ENCODE measurements at places on chromosomes 4 and X.
A peak's percentile ranks its signal among the peaks of the same experiment; 100 is the strongest.

DNA sequence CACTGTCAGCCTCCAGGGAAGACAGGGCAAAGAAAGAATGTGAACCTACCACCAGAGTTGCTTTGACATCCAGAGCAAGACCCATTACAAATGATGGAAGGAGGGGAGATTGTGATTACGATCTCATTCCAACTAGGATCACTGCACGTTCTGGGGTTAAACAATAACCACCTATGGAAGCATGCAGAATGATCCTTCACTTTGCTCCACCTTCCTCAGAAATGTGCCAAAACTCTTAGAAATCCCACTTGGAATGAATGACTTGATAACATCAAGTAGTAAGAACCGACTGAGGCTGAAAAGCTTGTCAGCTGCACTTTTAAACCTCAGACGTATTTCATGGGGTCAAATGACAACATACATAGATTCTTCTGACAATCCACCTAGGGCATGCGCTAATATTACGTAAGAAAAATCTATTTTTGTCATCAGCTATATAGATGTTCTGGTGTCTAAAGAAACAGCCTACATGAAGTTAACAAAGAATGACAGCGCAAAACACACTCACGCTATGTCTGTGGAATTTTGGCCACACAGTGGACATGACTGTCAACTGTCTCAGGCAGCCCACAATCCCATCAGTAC lies 3.5 kb upstream of the STS start:
- no peak for DNase-seq

- DNase-seq = no peak
Observed at GRCh38 chrX:44785652-44786051, 58.2 kb upstream of the DUSP21 start.

DNA sequence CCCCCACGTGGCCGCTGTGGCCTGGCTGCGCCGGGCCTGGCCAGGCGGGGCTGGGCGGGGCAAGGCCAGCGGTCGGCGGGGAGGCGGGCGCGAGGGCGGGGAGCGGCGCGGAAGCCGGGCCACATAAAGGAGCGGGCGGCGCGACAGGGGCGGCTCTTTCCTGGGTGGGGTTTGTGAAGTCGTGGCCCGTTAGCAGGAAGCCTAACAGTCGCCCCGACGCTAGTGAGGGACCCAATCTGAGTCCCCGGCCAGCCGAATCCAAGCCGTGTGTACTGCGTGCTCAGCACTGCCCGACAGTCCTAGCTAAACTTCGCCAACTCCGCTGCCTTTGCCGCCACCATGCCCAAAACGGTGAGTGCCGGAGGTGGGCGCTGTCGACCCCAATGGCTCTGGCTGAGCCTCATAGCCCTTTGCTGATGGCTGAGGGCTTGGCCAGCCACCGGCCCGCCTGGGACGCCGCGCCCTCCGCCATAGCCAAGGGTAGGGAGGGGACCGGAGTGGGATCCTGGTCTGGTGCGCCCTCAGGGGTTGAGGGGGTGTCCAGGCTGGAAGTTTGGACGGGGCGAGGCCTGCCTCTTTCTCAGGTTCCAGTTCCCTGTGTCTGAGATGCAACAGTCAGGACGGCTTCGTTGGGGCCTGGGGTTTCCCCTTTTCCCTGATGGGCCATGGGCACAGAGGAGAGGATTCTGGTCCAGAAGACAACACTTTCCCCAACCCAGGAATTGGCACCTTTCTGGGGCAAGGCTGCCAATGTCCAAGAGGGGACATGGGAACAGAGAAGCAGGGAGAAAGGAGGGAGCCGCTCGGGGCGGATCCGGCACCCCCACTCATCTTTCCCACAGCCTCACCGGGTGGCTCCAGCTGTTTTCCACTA lies at the start of gene MSN:
Gene MSN, plus strand, starts transcription at position 152 of the 874 bp plus-strand sequence. Its CDS starts 188 bp downstream, at position 340.
- DNase-seq = peak; percentile 63

GRCh38 chrX:116290359-116290758 lies 119.8 kb downstream of the AGTR2 start:
- DNase-seq = no peak

GRCh38 chr4:34293459-34293858 lies 1950.9 kb downstream of the ARAP2 start:
- no peak for DNase-seq

- DNase-seq = no peak
Observed at GRCh38 chrX:103774070-103774642, 2.5 kb upstream of the PLP1 start.

- DNase-seq = no peak
Observed at GRCh38 chrX:121062289-121062688, 14.9 kb downstream of the GLUD2 start.

- DNase-seq = no peak
Observed at GRCh38 chrX:20315140-20315539, 48.4 kb upstream of the RPS6KA3 start.

- DNase-seq = no peak
Observed at GRCh38 chr4:150235808-150236271, 157.6 kb downstream of the DCLK2 start.

DNA sequence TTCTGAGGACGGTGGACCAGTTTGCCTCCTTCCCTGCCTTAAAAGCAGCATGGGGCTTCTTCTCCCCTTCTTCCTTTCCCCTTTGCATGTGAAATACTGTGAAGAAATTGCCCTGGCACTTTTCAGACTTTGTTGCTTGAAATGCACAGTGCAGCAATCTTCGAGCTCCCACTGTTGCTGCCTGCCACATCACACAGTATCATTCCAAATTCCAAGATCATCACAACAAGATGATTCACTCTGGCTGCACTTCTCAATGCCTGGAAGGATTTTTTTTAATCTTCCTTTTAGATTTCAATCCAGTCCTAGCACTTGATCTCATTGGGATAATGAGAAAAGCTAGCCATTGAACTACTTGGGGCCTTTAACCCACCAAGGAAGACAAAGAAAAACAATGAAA lies 255.3 kb downstream of the RAPGEF2 start:
- DNase-seq = no peak

DNA sequence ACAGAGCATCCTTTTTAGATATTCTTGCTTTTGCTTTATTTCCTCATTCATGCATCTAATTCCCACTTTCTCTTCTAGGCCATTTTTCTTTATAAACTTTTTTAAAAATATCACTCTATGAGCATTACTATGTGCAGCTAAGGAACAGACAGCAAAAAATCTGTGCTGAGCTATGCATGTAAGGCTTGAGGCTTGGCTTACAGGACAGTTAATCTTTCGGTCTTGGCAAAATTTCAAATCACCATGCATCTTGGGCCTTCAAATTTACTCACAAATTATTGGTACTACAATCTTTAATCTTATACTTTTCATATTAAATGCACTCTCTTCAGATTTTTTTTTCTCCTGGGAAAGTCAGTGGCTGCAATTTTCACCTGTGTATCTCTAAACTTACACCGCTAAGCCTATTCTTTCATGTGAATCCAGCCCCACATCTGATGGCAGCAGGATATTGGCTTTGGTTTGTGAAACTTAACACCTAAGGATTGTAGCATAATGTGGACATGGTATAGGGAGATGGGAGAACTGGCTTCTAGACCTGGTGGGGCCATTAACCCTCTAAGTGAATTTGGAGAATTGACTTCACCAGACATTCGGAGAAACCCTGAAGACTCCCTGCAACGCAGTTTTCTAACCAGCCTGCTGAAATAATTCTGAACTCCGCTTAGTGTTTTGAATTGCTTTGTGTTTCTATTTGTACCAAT lies 278.3 kb downstream of the SPRY1 start:
- no peak for DNase-seq

GRCh38 chr4:138181287-138181686 lies 60.9 kb downstream of the SLC7A11 start:
- DNase-seq = no peak

DNA sequence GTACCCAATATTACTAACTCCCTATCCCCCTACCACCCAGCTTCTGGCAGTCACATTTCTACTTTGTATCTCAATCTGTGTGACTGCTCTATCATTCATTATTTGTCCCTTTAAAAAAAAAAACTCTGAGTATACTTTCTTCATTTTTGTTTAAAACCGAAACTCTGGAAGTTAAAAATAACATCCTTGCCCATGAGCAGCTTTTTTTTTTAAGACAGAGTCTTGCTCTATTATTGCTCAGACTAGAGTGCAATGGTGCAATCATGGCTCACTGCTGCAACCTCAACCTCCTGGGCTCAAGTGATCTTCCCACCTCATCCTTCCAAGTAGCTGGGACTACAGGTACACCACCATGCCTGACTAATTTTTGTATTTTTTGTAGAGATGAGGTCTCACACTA lies 15.8 kb downstream of the UBE2K start:
- no peak for DNase-seq

DNA sequence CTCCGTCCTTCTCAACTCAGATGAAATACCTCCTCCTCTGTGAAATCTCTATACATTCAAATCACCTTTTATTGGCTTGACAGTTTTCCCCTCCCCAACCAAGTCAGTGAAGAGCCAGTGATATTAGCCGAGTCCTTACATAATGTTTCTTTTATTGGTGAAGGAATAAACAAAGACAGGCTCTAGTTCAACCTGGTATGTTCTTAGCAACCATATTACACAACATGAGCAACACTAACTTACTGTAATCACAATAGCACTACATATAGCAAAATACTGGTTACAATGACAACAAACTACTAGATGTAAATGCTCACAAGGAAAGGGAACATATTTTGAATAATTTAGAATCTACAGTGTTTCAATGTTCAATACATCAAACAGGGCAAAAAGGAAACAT lies 19.9 kb downstream of the DHX15 start:
- DNase-seq = no peak

DNA sequence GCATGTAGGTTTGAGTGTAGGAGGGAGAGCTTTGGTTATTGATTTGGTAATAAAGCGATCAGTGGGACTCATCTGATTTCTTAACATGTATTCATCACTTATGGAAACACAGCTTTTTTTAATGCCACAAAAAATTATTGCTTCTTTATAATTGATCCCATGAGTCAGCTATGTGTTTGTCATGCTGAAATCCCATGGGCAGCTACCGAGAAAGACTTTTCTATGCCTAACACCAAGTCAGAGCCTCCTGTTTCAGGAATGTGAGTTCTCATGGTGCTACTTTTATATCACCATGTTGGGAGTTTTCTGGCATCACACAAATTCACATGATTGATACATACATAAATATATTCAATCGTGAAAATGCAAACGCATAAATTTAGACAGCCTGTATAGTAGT lies 165.7 kb downstream of the RAPGEF2 start:
- no peak for DNase-seq

DNA sequence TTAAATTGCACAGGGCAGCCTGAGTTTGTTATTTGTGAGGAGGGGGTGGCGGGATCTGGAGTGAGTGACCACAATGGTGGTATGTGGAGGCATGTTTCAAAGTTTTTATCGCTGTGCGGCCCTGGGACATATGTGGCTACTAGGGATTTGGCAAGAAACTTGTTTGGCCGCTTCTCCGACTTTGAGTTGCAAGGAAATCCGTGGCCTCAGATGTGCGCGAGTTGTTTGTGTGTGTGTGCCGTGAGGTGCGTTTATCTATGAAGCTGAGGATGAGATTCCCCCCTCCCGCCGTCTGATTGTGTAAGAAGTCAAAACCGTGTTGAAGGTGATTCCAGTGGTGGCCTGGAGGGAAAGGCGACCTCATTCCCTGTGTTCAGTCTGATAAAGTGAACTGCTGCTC lies 1.4 kb downstream of the JADE3 start:
- DNase-seq = no peak

GRCh38 chrX:94401426-94401825 lies 727.4 kb downstream of the FAM133A start:
- DNase-seq = no peak

DNA sequence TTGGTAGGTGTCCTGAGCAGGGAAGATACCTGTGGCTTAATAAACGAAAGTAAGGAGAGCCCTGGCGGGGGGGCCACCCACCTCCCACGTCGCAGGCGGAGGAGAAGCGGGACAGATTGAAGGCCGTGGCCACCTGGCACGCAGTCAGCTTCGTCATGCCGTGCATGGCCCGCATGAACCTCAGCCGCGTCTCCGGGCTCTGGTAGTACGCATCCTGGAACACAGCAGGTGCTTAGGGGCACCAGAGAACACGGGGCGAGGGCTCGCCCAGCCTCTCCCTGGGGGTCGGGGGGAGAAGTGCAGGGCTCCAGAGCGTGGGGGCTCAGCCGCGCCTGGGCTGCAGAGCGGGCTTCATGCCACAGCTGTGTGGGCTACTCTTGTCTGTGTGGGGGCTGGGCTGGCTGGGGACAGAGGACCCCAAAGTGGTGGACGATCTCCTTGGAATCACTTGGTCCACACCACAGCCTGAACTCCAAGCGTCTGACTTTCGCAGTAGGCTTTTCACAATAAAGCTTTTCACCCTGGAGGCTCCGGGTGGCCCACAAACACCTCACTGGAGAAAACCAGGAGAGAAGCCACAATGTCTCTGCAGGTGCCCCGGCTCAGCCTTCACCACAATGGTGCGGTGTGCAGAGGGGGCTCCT lies 27.1 kb upstream of the SLC25A6 start:
- no peak for DNase-seq

- no peak for DNase-seq
Observed at GRCh38 chr4:25727711-25728493, 72.3 kb downstream of the SLC34A2 start.

DNA sequence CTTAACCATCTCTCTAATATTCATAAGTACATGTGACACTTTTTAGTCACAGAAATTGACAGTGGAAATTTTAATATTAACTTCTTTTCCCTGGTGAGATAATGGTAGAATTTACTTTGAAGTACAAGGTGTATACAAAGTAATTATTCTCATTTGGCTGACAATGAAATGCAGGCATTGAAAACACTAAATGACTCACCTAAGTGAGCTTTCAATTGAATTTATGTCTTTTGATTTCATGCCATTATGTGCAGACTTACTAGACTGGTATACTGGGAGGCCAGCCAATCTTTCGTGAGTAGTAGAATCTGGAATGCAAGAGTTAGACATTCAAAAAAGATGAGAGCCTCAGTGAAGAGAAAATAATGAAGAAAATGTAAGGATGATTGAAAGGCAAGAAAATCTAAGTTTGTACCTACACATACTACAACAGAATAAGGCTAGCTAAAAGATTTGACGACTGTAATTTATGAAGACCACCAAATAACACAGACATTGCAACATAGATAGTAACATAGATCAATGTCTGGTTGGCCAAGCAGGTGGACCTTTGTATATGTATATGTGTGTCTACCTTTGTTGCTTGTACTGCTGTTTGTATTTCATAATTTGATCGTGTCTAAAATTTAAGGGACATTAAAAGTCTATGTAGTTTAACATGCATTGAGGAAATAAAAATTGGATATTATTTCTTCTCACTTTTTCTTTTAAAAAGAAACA lies 459.7 kb downstream of the IL15 start:
- DNase-seq = no peak

Data from stimulated activated CD8-positive, alpha-beta memory T cell treated with anti-CD3 and anti-CD28 coated beads, Interleukin-4, amount 100 ng/mL, for 1 hour (primary cell).